ENCODE measurements at places on chromosomes 1 and 21.
A peak's percentile ranks its signal among the peaks of the same experiment; 100 is the strongest.

- DNase-seq = no peak
These were observed 30.4 kb downstream of the ERG start for GRCh38 chr21:38467911-38468310.

- no peak for DNase-seq
These were observed 82.1 kb upstream of the ARHGAP29 start for GRCh38 chr1:94319319-94320102.

- no peak for DNase-seq
These were observed 28.4 kb downstream of the STX6 start for GRCh38 chr1:180994262-180994661.

GRCh38 chr21:25494804-25495203, 112.5 kb downstream of the MRPL39 start:
- no peak for DNase-seq

- DNase-seq = no peak
These were observed 3.0 kb downstream of the RWDD3 start for GRCh38 chr1:95236784-95237575.

GRCh38 chr1:245877976-245878375, 629.1 kb downstream of the SMYD3 start:
- no peak for DNase-seq

- DNase-seq = peak; percentile 88
These were observed at the start of gene ATG4C for GRCh38 chr1:62783736-62784508. Gene ATG4C (plus strand): TSS chr1:62784132. CDS start chr1:62803787, 19,655 bp downstream.

DNA sequence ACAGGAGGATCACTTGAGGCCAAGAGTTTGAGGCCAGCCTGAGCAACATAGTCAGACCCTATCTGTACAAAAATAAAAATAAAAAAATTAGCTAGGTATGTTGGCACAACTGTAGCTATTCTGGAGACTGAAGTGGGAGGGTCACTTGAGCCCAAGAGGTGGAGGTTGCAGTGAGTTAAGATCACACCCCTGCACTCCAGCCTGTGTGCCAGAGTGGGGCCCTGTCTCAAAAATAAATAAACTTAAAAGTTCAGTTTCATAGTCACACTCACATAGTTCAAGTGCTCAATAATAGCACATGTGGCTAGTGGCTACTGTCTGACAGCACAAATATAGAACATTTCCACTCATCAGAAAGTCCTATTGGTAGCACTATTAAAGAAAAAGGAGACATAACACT, 5.2 kb upstream of the EVI5 start:
- DNase-seq = no peak

GRCh38 chr1:227357927-227358302, 39.6 kb upstream of the CDC42BPA start:
- no peak for DNase-seq

DNA sequence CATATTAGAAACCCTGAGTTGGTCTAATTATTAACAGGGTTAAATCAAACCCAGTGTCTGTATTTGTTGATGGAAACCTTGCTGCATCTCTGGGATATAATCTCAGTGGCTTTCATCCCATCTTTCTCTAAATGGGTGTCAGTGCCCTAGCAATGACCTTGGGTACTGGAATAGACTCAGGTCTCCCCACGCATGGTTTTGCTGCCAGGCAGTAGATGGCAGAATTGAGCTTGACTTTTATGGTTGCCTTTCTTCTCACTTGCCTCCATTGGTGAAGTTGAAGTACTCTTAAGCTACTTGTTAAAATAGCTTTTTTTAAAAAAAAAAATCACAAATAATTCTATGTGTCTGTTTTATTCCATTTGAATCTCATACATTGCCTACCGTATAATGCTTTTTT, 81.8 kb upstream of the HMCN1 start:
- DNase-seq = no peak

GRCh38 chr1:178500091-178500770, 3.5 kb upstream of the CLEC20A start:
- no peak for DNase-seq

DNA sequence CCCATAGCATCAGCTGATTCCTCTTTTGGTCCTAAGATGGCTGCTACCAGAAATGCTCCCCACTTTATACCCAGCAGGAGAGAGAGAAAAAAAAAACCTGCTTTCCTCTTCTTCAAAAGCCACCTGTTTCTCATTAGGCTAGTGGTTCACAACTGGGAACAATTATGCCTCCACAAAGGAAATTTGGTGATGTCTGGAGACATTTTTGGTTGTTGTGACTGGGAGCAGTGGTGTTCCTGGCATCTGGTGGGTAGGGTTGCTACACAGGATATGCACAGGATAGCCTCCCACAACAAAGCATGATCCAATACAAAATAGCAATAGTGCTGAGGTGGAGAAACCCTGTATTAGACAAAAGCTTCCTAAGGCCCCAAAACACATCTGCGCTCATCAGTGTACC, 38.5 kb upstream of the SGIP1 start:
- no peak for DNase-seq

GRCh38 chr1:186715887-186716809, 35.9 kb upstream of the PTGS2 start:
- no peak for DNase-seq

GRCh38 chr1:64480999-64481772, 11.3 kb downstream of the CACHD1 start:
- no peak for DNase-seq
